ENCODE measurements at places on chromosomes 6 and 20.

GRCh38 chr6:100084316-100084990 is 90.4 kb upstream of the MCHR2 start:
- no peak for DNase-seq

DNA sequence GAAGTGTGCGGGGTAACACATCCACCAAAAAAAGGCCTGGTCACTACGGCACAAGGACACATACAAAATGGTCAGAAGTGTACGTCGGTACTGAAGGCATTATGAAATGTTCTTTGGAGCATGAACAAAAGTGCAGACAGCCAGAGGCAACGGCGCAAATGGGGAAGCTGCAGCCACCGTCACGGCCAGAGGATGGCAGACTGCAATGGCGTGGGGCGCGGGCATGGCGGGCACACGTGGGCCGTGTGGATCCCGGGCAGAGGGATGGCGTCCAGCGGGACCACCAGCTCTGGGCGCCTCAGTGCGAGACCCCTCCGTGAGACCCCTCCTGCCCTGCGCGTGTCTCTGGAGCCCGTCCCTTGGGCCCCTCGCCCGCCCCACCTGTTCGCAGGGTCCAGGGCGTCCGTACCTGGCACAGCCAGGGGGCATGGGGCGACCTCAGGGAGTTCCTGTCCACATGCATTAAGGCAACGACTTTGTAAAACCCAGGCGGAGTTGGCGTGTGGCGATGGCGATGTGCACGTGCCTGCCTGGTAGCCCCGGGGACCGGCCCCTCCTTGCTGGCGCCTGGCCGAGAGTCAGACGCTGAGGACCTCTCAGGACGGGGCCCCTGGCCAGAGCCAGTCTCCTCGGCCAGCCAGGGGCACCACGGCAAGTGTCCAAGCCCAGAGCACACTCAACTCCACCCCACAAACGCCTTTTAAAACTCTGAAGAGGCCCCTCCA is 39.5 kb upstream of the CHRNA4 start:
- no peak for DNase-seq

GRCh38 chr20:58088625-58089024 is 139.8 kb downstream of the ANKRD60 start:
- DNase-seq = no peak

DNA sequence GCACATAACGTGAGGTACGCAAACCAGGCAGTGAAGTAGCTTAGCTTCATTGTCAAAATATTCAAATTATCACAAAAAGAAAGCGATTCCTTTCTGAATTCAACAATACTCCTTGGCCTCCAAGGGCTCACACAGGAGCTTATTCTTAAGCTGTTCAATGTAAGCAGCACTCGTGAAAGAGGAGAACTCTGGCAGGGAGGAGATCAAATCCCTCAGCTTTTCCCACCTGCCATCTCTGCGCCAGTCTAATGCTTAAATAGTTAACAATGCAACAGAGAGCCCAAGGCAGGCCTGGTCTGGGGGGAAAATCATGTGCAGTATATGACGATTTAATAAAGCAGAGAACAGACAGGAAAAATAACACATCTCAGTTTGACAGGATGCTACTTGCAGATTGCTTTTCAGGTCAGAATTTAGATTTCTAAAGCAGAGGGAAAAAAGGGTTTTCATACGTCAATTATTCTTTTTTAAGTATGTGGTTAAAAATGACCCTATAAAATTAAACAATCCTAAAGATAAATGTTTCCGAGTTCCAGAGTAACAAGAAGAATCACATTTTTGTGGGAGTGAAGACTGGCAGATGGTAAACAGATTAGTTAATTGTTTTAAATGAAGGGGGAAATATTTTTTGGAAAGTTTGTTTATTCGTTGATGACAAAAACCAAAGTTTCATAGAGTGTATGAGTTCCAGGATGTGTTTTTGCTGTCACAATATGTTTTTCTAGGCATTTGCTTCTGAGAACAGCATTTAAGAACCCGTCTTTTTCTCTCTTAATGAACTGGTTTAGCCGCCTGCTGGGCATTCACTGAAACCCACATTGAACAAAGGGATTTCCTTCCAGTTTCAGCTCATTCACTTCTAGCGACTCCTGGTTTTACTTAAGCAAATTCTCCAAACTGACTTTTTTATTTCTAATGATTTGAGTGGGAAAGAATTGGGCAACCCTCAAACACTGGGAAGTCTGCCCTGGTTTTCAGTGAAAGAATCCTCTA is 45.9 kb downstream of the PLAGL1 start:
- no peak for DNase-seq

GRCh38 chr20:51434580-51435247 is 107.8 kb downstream of the NFATC2 start:
- no peak for DNase-seq

DNA sequence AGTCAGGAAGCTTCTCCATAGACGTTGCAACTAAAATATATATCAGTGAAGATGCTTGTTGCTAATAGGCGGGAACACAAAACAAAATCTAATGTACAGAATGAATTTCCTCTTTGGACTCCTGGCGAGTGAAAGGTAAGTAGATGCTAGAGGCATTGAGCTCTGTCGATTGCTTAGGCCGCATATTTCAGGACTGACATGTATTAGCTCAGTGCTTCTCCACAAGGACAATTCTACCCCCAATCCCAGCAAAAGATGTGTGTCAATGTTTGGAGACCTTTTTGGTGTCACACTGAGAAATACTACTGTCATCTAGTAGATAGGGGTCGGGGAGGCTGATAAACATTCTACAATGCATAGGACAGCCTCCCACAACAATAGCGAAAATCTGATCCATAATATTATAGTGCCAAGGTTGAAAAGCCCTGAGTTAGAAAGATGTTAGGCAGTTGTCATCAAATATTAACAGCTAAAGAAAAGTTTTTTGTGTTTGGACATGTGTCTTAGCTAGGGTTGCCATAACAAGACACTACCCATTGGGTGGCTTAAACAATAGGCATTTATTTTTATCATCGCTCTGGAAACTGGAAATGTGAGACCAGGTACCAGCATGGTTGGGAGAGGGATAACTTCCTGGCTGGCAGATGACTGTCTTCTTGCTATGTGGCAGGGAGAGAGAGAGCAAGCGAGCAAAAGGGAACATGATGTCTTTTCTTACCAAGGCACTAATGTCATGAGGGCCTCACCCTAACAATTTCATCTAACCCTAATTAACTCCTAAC is 48.0 kb upstream of the BCAS1 start:
- no peak for DNase-seq

DNA sequence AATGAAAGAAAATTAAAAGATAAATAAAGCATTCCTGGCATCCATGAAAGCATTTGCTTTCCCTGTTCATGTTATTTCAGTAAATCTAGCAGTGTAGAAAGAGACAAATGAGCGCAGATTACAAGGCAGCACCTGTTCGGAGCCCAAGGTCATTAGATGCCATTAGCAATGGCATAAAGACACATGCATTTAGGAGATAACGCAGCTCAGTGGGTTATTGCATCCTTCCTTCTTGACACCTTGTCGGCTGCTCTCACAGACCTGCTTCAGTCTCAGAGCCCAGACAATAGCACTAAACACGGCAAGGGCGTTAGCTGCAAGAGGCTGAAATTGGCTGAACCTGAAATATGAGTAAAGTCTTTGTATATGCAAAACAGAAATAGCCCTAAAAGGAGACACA is 140.3 kb downstream of the ATXN1 start:
- no peak for DNase-seq

DNA sequence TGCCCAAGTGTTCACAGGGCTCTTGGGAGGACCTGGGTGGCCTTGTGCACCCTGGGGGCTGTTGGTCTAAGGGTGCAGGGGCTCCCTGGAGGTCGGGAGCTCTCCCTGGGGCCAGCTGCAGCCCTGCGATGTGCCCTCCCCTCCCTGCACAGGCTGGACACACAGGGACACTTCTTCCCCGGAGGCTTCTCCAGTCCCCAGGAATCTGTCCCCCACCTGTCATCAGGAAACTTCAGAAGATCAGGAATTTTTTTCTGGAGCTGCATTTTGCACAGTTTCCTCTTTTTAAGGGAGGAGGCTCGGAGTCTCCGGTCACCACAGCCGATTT is 66.9 kb upstream of the BHLHE23 start:
- DNase-seq = no peak

DNA sequence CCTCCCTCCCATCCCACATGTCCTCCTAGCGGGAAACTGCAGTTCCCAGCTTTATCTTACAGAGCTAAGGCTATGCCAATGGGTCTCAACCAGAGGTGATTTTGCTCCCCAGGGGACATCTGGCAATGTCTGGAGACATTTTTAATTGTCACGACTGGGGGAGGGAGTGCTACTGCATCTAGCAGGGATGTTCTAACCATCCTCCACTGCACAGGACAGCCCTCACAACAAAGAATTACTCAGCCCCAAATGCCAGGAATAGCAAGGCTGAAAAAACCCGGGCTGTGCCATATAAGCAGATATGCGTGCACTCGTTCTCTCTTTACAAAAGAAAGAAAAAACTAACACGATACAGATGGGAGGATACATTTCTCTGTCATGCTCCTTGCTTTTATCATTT is 8.5 kb downstream of the MRPS18A start:
- DNase-seq = no peak

DNA sequence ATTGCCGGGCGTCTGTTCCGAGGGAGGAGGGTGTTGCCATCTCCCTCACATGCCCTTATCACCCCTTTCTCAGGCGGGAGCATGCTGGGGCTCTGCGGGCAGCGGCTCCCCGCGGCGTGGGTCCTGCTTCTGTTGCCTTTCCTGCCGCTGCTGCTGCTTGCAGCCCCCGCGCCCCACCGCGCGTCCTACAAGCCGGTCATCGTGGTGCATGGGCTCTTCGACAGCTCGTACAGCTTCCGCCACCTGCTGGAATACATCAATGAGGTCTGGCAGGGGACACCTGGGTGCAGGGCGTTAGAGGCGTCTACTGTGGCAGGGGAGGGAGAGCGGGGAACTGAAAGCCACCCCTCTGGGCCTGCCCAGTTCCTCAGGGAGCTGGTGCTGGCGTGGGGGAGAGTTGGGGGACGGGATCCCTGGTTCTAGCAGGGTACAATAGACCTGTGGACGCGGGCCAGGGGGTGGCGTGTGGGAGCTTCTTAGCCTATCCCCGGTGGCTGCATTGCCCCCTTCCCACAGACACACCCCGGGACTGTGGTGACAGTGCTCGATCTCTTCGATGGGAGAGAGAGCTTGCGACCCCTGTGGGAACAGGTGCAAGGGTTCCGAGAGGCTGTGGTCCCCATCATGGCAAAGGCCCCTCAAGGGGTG is 697 bp downstream of the PPT2 start:
- DNase-seq = peak; percentile 69

DNA sequence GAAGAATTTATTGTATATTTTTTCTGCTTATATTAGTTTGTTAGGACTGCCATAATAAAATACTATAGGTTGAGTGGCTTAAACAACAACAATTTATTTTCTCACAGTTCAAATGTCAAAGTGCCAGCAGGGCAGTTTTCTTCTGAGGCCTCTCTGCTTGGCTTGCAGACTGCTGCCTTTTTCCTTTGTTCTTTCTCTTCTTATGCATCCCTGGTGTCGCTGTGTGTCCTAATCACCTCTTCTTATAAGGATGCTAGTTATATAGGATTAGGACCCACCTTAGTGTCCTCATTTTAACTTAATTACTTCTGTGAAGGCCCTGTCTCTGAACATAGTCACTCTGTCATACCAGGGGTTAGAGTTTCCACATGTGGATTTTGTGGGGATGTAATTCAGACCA is 354.4 kb downstream of the NKAIN2 start:
- DNase-seq = no peak

GRCh38 chr20:5927749-5928462 is 22.4 kb downstream of the TRMT6 start:
- DNase-seq = no peak

DNA sequence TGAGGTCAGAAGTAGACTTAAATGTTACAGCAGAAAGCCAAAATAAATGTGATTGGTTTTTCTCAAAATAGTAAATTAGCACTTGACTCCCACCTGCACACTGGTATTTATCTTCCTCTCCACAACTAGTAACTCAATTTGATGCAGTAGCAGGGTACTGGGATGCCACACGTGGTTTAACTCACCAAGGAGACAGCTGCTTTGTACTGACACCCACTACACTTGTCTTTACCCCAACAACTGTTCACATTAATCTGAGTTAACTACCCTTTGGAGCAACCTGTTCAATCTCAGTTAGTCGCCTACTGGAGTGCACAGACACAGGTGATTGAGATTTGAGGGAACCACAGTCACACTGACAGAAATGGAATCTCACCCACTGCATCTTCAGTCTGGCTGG is 242.1 kb downstream of the PRKN start:
- DNase-seq = no peak

- no peak for DNase-seq
Observed at GRCh38 chr6:166333172-166333995, 9.0 kb downstream of the SFT2D1 start.

DNA sequence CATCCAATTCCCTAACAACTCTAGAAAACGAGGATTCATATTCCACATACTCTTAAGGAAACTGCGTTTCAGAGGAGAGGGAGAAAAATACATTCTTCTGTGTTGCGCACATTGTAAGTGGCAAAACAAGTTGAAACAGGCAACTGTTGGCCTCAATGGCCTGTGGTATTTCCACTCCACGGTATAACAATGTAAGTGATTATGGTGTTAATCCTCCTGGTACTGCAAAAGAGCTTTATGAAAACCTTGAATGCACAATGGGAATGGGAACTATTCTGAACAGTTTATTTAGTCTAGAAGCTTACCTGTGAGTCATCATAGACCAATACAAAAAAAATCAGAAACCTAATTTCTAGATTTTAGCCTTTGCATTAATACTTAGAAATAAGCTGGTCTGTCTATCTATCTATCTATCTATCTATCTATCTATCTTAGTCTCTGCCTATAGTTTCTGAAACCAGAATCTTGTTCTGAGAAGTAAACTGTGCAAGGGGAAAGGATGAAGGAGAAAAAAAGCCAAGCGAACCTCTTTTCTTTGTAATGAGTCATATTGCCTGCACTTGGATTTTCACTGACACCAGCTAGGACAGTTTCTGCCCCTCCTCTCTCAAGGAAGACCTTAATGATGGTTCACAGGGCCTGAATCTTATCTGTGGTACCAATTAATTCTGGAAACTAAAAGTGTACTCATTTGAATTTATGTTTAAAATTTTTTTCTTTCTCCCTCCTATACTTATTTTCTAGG is 101.5 kb downstream of the RNF144B start:
- no peak for DNase-seq

DNA sequence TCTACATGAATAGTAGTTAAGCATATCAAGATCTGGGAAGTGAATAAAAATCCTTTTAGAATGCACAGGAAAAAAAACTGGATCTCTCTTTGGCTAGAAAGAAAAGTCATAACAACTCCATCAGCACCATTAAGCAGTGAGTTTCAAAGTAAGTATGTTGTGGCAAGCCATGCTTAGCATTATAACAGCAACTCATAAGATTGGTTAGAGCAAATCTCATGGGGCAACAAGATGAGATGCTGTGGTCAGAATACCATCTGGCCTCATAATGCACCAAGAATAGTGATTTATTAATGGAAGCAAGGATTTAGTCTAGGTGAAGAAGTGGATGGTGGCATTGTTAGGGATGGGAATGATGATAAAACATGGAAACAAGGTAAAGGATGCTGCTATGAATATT is 159.4 kb downstream of the PHF3 start:
- DNase-seq = no peak

Data from NCI-H1930 (cell line).